DMS 273 treated with DMSO at 0.1 percent for 48 hours (cell line): ENCODE measurements at places on chromosomes 3 and 15.

- DNase-seq, result no peak
These were observed 19.6 kb downstream of the ZIC1 start for GRCh38 chr3:147428754-147429153.

DNA sequence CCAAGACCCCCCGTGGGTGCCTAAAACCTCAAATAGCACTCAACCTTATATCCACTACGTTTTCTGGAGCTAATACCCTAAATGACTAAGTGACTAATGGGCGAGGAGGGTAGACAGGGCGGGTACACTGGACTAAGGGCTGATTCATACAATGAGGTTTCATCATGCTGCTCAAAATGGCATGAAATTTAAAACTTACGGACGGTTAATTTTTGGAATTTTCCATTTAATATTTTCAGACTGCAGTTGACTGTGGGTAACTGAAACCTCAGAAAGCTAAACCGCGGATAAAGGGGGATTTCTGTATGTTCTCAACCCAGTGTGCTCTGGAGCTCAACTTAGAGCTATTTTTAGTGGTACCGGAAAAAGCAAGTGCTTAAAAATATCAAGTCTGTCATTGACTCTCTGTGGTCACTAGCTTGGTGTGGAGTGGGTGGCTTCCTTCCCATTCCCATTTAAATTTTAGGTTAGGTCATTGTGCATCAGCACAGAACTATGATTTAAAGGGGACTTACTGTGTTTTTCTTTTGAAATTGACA is 72.9 kb downstream of the LRRC28 start:
- DNase-seq, result no peak

DNA sequence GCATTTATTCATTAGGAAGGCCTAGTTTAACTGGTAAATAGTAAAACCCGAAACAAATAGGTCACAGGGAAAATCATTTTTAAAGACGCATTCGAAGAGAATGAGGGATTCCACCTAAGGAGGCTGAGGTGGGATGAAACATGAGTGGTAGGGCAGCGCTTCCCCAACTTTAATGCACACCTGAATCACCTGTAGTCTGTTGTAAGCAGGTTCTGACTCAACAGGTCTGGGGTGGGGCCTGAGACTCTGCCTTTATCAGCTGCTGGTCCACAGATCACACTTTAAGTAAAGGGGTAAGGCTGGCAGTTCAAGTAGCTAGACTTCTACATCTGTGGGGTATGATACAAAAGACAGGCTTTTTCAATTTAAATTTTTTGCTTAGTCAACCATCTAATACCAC is 223.5 kb upstream of the UBE2E2 start:
- DNase-seq, result no peak

DNA sequence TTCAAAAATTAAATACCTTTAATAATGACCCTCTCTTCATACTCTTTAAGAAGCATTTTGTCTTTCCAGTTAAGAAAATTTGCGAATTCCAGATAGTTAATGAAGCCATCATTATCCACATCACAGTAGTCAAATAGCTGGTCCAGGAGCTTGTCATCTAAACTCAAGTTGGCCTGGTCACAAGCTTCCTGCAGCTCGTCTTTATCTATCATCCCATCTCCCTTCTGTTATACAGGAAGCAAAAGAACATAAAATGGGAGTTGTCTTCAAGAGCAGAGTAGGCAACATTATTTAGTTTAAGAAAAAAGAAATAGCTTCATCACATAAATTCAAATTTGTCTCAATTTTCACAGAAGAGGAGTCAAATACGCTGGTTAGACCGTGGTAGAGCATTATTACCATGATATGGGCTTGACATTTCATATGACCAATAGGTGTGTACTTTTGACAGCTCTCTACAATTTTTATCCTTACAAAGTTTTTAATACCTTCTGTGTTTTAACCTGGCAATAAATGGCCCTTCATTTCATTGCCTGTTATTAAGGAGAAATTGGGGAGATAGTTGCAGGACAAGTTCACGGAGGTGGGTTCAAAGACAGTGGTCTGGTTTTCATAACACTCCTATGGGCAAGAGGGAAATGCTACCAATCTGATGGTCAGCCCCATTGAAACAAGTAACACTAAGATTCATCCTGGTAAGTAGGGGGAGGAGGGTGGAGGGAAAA is 45.4 kb downstream of the EFHB start:
- DNase-seq, result no peak

GRCh38 chr15:66701422-66702034 is 508 bp upstream of the SMAD6 start:
- DNase-seq, result no peak
